CD4-positive, alpha-beta T cell treated with Interleukin-17A for 1 hour (primary cell): ENCODE measurements at places on chromosomes 1 and 21.
A peak's percentile ranks its signal among the peaks of the same experiment; 100 is the strongest.

GRCh38 chr1:173505391-173505790, 28.3 kb downstream of the PRDX6 start:
- DNase-seq = no peak

GRCh38 chr1:225651872-225652728, 823 bp downstream of the ENAH start:
- DNase-seq = no peak

- no peak for DNase-seq
These were observed 682.4 kb downstream of the ADGRL2 start for GRCh38 chr1:82483146-82483545.

DNA sequence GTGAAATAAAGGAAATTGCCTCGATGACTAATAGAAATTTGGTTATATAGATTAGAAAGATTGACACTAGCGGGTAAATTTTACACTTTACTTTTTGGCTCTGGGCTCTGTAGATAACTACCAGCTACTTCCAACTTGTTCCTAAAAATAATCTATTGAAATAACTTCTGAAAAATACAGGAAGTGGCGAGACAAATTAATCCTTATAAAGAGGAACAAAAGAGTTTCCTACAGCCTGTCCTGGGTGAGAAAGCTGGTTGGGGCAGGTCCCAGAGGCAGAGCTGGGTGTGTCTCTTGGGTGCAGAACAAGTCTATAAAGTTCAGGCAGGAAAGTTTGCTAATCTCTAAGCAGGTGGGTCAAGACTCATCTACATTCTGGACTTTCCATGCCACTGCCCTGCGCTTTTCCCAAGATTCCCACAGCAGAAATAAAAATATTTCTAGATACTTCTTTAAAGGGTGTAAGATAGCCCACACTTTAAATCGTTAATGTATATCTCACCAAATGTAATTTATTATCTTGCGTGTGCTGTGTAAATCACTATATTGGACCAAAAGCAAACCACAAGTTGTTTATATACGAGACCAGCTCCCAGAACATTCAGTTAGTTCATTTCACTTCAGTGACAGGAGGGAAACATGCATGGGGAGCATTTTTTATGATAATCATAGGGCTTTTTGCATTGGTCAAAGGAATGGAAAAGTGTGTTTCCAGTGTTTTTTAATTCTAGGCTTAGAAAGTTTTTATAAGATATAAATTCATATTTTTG, 70.1 kb upstream of the NRIP1 start:
- no peak for DNase-seq

DNA sequence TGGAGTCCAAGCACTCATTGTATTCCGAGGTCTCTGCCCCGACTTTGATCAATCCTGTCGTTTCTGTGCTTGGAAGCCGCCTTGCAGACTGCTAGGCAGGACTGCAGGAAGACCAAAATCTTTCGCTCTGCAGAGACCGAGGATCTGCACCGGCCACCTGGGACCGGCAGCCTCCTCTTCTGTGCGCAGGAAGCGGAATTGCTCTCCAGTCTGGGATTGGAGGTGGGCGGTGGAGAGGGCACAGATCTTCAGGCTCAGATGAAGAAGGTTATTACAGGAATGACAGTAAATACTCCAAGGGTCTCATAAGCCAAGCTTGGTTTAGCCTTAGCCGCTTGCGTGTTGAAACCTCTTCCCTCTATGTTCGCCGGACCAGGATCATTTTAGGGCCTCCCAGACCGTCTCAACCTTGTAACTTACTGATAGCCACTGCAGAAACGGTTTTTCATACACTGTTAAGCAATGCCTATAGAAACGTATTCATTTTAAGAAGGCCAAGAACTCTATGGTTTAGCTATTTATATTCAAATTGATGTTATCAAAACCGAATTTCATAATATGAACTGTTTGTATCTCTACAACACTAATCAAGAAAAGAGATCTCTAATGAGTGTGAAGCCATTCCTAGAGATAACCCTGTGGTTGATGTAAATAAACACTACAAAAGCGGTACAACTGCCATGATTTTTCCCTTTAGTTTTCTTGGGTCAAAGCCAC, 1.1 kb downstream of the MIA3 start:
- no peak for DNase-seq

- no peak for DNase-seq
These were observed 50.2 kb upstream of the SCCPDH start for GRCh38 chr1:246674049-246674448.

- no peak for DNase-seq
These were observed 127.5 kb downstream of the GALNT2 start for GRCh38 chr1:230194525-230194924.

- DNase-seq = peak; percentile 86
These were observed 29.0 kb downstream of the DUSP10 start for GRCh38 chr1:221712776-221713431.
